Astrocyte (in vitro differentiated cells and primary cell): ENCODE measurements at places on chromosomes 2 and 18. TPM values are rescaled to one million over a fixed set of nuclear protein-coding genes. Genes with fewer than 3 reads are reported as not detected.

The PNKD gene
- 40.9 and 43.3 TPM in 2 replicates for total RNA-seq

The NGEF gene
- total RNA-seq = 0.16 and 0.22 TPM in 2 replicates

The LRRC30 gene
- not detected in 2 replicates for total RNA-seq

The NCKAP5 gene
- total RNA-seq = 1.5 and 2.7 TPM in 2 replicates

The ZSWIM2 gene
- total RNA-seq = not detected in 2 replicates

The DQX1 gene
- 0.73 and 0.84 TPM in 2 replicates for total RNA-seq

The LRRTM4 gene
- 0.59 and 0.89 TPM in 2 replicates for total RNA-seq

The MAL gene
- total RNA-seq = 0.41 TPM in 1 of 2 replicates, not detected in the other

The CTLA4 gene
- not detected in 2 replicates for total RNA-seq

The RAPGEF4 gene
- total RNA-seq = 0.62 and 1.1 TPM in 2 replicates

The ECEL1 gene
- 0.14 TPM in 1 of 2 replicates, not detected in the other for total RNA-seq

The LIMS3 gene
- total RNA-seq = 3.2 and 7.1 TPM in 2 replicates

The IDH1 gene
- total RNA-seq = 160 and 181 TPM in 2 replicates

The SCN7A gene
- total RNA-seq = 0.36 and 0.50 TPM in 2 replicates

The PIEZO2 gene
- total RNA-seq = 5.3 and 11.8 TPM in 2 replicates

The SULT1C4 gene
- total RNA-seq = 1.1 and 1.8 TPM in 2 replicates

The STON1 gene
- total RNA-seq = 7.3 and 9.5 TPM in 2 replicates

The CD8B2 gene
- not detected in 2 replicates for total RNA-seq

The ALK gene
- 0.16 and 0.46 TPM in 2 replicates for total RNA-seq

The ADRA2B gene
- not detected in 2 replicates for total RNA-seq

The CREG2 gene
- 0.11 TPM in 1 of 2 replicates, not detected in the other for total RNA-seq

The DLGAP1 gene
- total RNA-seq = 2.3 and 2.4 TPM in 2 replicates

The SLC38A11 gene
- total RNA-seq = not detected in 2 replicates

The SLC19A3 gene
- 0.12 and 0.14 TPM in 2 replicates for total RNA-seq

The PLB1 gene
- total RNA-seq = 0.98 and 1.9 TPM in 2 replicates

The C2orf72 gene
- 0.84 and 1.0 TPM in 2 replicates for total RNA-seq

The CCDC93 gene
- total RNA-seq = 28.7 and 29.1 TPM in 2 replicates

The TEKT4 gene
- not detected in 2 replicates for total RNA-seq

The REG3G gene
- not detected in 2 replicates for total RNA-seq

The SGPP2 gene
- total RNA-seq = 0.19 and 0.20 TPM in 2 replicates

The NMS gene
- not detected in 2 replicates for total RNA-seq

The CD8A gene
- 0.14 TPM in 1 of 2 replicates, not detected in the other for total RNA-seq

The RAB6D gene
- 0.43 and 0.70 TPM in 2 replicates for total RNA-seq

The NEB gene
- total RNA-seq = 0.82 and 0.94 TPM in 2 replicates

The ALLC gene
- not detected in 2 replicates for total RNA-seq

The PSMA8 gene
- total RNA-seq = not detected in 2 replicates

The VWC2L gene
- not detected in 2 replicates for total RNA-seq

The CERS6 gene
- total RNA-seq = 23.4 and 24.8 TPM in 2 replicates

The PJVK gene
- total RNA-seq = 2.4 and 3.4 TPM in 2 replicates

The FBXO36 gene
- total RNA-seq = 1.9 and 2.8 TPM in 2 replicates

The VIT gene
- total RNA-seq = not detected in 2 replicates

The TWIST2 gene
- total RNA-seq = 2.5 and 3.2 TPM in 2 replicates

The HSBP1L1 gene
- 3.8 and 6.1 TPM in 2 replicates for total RNA-seq

The SNRNP200 gene
- 97.3 and 101 TPM in 2 replicates for total RNA-seq

The LRATD1 gene
- 17.6 and 28.3 TPM in 2 replicates for total RNA-seq

The PARD6G gene
- total RNA-seq = 26.9 and 29.6 TPM in 2 replicates

The LOXL3 gene
- 17.6 and 33.8 TPM in 2 replicates for total RNA-seq

The RTP5 gene
- not detected in 2 replicates for total RNA-seq

The GKN1 gene
- not detected in 2 replicates for total RNA-seq

The TOGARAM2 gene
- total RNA-seq = 0.38 and 0.73 TPM in 2 replicates

The NFATC1 gene
- 10.6 and 11.0 TPM in 2 replicates for total RNA-seq

The DNER gene
- total RNA-seq = 0.82 and 1.0 TPM in 2 replicates

The LDLRAD4 gene
- 26.0 and 40.1 TPM in 2 replicates for total RNA-seq

The UGT1A4 gene
- total RNA-seq = not detected in 2 replicates

The RESP18 gene
- total RNA-seq = not detected in 2 replicates

The KANSL1L gene
- 7.5 and 8.7 TPM in 2 replicates for total RNA-seq
